Bronchial epithelial cell (primary cell): ENCODE measurements at places on chromosomes 2 and 18. TPM values are rescaled to one million over a fixed set of nuclear protein-coding genes. Genes with fewer than 3 reads are reported as not detected.
A peak's percentile ranks its signal among the peaks of the same experiment; 100 is the strongest.

- peak; percentile 86 for DNase-seq
These were observed 13.2 kb downstream of the NABP1 start for GRCh38 chr2:191691016-191691735.

DNA sequence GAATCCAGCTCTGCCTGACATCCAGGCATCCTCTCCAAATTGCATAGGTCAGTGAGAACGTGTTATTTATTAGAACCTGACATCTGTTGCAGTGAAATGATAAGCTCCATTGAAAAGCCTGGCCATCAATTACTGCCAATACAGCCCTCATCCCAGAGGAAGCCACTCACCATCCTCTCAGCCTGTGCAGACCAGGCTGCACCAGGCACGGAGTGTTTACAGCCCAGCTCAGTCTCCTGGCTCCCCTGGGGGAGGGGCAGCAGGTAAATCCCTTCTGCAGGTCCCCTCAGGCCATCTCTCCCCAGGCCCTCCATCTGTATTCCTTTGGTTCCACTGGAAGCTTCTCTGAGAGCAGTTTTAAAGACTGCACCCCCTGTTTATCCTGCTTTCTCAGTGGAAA, 82.6 kb upstream of the FOSL2 start:
- DNase-seq: no peak

DNA sequence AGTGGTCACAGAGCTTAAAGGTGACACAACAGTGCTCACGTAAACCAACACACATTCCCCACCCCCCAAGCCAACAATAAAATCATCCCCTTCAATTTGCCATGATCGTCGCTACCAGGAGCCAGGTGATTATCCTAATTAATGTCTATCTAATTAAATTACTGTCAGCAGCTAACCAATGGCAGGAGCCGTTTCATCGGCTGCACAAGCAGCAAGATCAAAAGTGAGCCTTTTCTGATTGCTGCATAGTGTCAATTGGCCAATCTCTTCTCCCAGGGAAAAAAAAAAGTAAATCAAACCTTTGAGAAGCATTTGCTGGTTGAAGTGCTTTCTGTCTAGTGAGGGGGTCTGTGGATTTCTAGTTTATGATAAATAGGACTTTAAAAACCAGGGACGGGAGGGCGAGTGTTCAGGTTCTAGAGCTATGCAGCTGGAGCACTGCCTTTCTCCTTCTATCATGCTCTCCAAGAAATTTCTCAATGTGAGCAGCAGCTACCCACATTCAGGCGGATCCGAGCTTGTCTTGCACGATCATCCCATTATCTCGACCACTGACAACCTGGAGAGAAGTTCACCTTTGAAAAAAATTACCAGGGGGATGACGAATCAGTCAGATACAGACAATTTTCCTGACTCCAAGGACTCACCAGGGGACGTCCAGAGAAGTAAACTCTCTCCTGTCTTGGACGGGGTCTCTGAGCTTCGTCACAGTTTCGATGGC, at the start of gene TBR1:
Gene TBR1, plus strand, starts transcription at position 311 of the 721 bp plus-strand sequence. Its CDS starts 114 bp downstream, at position 425.
- peak; percentile 21 for DNase-seq

Gene BARD1
- total RNA-seq: 6.8 and 9.2 TPM in 2 replicates

Gene LAMA1
- 0.64 and 1.8 TPM in 2 replicates for total RNA-seq
